ENCODE measurements at places on chromosomes 16 and 17.
A peak's percentile ranks its signal among the peaks of the same experiment; 100 is the strongest.

DNA sequence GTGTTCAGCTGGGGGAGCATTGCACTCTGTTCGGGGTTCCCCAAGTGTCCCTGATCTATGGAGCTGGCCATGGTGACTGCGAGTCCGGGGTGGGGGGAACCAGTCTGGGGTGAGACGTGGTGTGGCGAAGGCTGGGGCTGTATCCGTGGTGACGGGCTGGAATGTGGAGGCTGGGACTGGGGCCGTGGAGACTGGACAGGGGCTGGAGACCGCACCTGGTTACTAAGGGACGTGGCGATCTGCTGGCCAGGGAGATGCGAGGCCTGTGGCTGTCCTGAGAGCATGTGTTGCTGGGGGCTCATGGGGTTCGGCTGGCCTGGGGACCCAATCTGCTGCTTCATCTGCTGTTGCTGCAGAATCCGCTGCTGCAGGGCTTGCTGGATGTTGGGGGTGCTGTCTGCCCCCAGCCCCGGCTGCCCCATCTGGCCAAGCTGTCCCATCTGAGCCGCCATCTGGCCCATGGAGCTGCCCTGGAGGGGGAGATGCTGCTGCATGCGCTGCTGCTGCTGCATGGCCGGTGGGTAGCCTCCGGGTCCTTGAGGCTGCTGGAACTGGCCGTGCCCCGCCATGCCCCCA lies 10.6 kb upstream of the TRAP1 start:
- DNase-seq = no peak

DNA sequence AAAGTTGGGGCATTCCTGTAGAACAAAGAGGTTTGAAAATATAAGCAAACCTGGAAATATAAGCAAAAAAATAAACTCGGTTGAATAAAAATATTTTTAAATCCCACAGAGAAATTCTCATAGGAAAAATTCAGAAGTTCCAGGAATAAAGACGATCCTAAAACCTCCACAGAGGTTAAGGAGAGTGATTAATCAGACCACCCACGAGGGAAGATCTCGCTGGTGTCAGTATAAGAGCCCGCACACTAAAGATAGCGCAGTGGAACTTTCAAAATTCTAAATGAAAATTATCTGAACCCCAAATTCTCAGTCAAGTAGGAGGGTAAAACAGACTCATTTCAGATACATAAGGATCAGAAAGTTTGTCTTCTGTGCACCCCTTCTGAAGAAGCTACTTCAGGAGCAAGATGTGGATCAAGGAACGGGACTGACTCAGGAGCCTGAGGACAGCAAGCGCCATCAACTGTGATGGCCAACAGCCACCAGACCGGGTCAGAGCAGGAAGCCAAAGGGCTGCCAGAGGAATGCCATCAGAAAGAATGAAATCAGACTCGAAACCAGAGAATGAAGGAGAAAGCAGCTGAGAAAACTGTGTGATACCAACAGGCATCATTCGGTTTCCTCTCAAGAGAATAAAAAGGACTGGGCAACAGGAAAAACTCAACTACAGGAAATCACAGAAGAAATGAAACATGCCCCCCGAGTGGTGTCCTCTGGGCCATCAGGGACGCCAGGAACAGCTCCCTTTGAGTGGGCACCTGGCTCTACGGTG lies 66.9 kb downstream of the CYTH1 start:
- DNase-seq = no peak

GRCh38 chr16:14300705-14301168 lies 229.6 kb downstream of the MRTFB start:
- peak; percentile 47 for DNase-seq

GRCh38 chr16:22670044-22670536 lies 143.9 kb upstream of the HS3ST2 start:
- no peak for DNase-seq

GRCh38 chr16:18945233-18945632 lies 19.0 kb upstream of the SMG1 start:
- DNase-seq = no peak

GRCh38 chr17:13759518-13760335 lies 158.0 kb upstream of the HS3ST3A1 start:
- DNase-seq = no peak

DNA sequence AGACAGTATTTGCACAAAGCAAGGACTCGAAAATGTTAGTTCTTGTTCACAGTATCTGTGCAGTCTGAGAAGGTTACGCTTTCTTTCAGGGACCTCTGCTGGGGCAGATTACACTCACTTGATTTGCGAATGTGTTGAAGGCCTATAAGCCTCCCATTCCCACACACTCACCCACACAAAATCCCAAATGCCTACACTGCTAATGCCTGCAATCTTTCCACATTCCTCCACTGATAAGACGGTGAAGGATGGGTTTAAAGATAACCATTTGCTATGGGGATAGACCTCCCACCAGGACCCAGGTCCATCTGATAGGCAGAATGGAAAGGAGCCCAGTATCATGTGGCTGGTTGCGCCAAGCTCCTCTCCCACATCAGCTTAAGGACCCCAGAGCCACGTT lies 394.9 kb upstream of the SALL1 start:
- no peak for DNase-seq

- no peak for DNase-seq
Observed at GRCh38 chr16:72025404-72026114, 17.0 kb downstream of the DHODH start.

- no peak for DNase-seq
Observed at GRCh38 chr16:68374246-68374805, 63.5 kb downstream of the PRMT7 start.

- DNase-seq = no peak
Observed at GRCh38 chr16:53785044-53785443, 81.1 kb downstream of the FTO start.

GRCh38 chr17:75722076-75722475 lies 817 bp downstream of the ITGB4 start:
- DNase-seq = no peak

- no peak for DNase-seq
Observed at GRCh38 chr16:83010776-83011720, 384.3 kb downstream of the CDH13 start.

GRCh38 chr17:78915872-78916632 lies 9.1 kb downstream of the TIMP2 start:
- DNase-seq = no peak

All from T-helper 1 cell (primary cell).